ENCODE measurements at places on chromosomes 12 and 14. TPM values are rescaled to one million over a fixed set of nuclear protein-coding genes. Genes with fewer than 3 reads are reported as not detected.

DNA sequence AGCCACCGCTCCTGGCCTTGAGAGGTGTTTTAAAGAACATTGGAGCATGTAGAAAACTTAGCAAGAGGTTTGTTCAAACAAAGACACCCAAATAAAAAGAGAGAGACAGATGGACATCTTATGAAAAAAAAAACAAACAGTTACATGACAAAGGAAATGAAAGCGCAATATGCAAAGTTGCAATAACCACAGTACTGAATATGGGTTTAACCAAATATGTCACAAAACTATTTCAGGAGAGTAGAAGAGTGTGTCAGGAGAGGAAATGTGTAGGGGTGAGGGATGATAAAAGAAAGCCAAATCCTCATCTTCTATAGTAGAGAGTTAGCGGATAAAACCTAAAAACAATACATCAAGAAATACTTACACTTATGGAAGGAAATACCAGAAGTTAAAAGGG, 98.4 kb downstream of the GTF2A1 start:
- no peak for DNase-seq

MYH7 gene
- 0.19 TPM for polyA plus RNA-seq

DNA sequence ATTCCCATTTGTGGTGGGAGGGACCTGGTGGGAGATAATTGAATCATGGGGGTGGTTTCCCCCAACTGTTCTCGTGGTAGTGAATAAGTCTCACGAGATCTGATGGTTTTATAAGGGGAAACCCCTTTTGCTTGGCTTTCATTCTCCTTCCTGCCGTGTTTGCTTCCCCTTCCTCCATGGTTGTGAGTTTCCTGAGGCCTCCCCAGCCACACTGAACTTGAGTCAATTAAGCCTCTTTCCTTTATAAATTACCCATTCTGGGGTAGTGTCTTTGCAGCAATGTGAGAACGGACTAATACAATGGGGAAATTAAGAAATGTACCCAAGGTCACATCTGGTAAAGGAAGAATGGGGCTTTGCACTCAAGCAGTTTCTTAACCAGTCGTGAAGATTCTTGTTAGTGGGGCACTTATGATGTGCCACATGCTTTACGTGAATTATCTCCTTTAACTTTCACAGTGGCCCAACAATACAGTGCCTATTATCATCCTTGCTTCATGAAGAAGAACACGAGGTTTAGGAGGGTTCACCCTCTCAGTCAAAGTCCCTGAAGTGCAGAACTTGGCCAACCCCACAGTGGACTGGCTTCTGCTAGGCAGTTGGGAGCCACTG, 234.3 kb downstream of the EFCAB11 start:
- no peak for DNase-seq

- no peak for DNase-seq
Measured at GRCh38 chr12:5809586-5809985, 135.5 kb downstream of the ANO2 start.

GRCh38 chr12:6966351-6966750, 4.1 kb downstream of the PHB2 start:
- DNase-seq: no peak

GRCh38 chr12:50039151-50039835, 14.0 kb upstream of the RACGAP1 start:
- no peak for DNase-seq

GRCh38 chr14:93239869-93240677, 33.0 kb downstream of the UBR7 start:
- DNase-seq: no peak

- no peak for DNase-seq
Measured at GRCh38 chr12:102023343-102023930, 38.4 kb downstream of the WASHC3 start.

DPPA3 gene
- polyA plus RNA-seq: not detected

Measured in renal cortex interstitium (tissue), 15 donors.